Activated T-helper 1 cell treated with anti-CD3 and anti-CD28 coated beads, Interleukin-2, amount 50 U/mL, for 16 hours (primary cell): ENCODE measurements at places on chromosomes 4 and X.

GRCh38 chr4:142350871-142351270 lies 495.2 kb downstream of the INPP4B start:
- no peak for DNase-seq

DNA sequence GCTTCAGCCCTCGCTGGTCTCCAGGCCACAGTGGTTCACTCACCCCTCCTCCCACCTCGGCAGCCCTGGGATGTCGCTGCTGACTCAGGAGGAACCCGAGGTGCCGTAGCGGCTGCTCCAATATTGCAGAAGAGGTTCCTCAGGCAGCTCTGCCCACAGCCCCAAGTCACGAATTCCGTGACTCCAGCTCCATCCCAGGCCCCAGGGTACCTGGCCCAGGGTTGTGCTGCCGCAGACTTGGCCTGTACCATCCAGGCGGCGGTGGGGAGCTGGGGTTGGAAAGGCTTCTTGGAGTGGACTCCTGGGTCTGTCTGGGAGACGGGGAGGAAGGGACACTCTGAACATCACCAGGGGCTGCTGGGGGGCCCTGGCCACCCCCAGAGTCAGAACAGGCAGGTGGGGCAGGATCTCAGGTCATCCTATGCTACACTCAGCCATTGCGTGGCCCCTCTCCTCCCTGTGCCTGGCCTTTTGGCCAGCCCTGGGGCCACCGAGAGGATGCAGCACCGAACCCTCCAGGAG lies 728 bp upstream of the HGFAC start:
- no peak for DNase-seq

DNA sequence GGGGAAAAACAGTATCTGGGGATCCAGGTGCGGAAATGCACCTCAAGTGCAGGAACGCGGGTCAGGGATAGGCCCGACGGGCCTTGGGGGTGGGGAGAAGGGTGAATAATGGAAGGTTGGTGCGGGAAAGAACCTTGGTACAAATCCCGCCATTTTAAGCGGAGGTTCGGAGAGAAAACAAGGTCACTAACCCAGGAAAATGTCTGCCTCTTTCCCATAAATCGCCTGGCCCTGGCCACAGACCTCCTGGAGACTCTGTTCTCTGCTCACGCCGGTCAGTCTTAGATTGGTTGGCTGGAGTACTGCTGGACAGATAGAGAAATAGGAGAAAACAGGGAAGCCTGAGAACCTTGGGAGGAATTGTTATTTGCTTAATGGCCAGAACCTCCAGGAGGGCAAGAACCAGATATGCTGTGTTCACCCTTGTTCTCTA lies 897 bp upstream of the FBXL5 start:
- DNase-seq, result no peak

DNA sequence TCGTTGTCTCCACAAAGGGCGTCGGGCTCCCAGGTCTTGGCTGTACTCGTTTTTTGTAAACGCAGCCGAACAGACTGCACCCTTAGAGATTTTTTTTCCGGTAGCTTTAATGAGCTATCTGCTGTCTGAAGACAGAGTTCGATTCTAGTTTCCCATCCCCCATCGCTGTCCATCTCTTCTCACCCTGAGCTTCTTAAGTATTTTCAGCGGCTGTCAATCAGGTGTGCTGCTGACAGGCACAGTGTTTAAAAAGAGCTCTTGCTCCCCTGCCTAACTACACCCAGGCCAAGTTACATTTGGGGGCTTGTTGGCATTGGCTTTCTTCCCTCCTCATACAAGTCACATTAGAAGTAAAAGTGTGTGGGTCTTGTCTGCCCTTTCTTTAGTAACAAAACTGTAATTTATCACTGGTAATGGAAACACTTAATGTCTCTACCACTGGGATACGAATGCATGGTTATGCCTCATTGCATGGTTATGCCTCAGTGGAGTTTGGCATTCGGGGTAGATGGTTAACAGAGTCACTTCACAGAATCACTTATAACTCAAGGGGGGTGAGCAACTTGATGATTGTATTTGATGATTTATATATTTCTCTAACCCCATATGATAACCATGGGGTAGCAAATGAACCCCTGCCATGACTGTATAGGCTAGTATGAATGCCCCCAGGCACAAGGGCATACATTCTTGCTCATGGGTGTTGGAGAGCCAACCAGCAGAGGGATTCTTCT lies 1.4 kb upstream of the ARHGAP6 start:
- no peak for DNase-seq

DNA sequence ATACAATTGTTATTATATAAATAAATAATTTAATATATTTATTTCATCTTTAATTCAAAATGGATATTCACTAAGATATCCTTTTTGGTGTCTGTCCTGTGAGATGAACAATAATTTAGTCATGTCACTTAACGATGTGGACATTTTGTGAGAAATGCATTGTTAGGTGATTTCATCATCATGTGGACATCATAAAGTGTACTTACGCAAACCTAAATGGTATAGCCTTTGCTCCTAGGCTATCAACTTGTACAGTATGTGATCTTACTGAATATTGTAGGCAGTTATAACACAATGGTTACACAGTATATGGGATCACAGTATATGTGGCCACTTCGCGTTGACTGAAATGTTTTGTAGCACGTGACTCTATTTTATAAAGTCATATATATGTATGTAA lies 20.2 kb upstream of the CHRNA9 start:
- DNase-seq, result no peak

DNA sequence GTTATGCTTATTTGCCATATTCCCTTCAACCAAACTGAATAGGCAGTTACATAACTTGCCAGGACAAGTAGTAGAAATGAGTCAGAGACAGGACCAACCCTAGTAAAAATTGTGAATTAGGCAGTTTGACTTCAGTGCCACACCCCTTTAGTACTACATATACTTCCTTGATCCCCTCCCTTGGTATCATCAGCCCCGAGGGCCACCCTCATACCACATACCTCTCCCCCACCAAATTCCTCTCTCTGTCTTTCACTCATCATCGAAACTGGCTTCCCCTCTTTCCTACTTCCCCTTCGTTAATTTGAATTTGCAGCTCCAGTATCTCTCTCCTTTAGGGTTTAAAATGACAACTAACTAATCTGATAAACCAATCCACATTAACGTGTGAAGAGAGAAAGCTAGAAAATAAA lies 7.9 kb upstream of the PTPN13 start:
- no peak for DNase-seq

GRCh38 chr4:47907089-47907646 lies 7.2 kb downstream of the NFXL1 start:
- DNase-seq, result no peak
